Lower lobe of right lung (tissue), 2 donors: ENCODE measurements at places on chromosomes 6 and 20.
A peak's percentile ranks its signal among the peaks of the same experiment; 100 is the strongest.

- peak; percentile 91 for DNase-seq
These were observed at the start of gene CD40 for GRCh38 chr20:46117704-46118467. CD40 (plus strand) TSS chr20:46118314; CDS start chr20:46118344, 30 bp downstream.

DNA sequence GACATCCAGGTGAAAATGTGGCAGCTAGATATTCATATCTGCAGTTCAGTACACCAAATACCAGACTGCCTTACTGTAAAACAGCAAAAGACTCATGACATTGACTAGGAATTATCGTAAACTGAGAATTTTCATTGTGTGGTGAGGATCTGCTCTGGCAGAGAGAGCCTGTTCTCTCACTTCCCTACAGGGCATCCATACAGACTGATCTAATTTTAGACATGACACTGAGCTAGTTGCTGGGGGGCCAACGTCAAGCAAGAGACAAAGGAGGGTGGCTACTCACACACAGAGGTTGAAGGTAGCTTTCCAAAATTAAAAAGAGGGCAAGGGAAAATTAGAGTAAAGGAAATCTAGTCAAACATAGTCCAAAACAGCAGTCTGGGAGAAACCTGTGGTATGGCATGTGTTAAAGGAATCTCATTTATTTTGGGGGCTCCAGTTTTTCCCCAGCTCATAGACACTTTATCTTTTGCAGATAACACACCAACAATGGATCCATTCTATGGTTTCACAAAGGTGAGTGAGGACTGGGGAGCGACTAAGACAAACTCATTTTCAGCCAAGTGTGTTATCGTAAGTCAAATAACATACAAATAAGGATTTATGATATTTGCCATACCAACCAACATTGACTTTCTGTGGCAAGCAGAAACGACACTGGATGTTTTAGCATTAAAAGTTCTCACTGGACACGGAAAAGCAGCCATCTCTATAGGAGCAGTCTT is 36.6 kb upstream of the NHSL1 start:
- no peak for DNase-seq

DNA sequence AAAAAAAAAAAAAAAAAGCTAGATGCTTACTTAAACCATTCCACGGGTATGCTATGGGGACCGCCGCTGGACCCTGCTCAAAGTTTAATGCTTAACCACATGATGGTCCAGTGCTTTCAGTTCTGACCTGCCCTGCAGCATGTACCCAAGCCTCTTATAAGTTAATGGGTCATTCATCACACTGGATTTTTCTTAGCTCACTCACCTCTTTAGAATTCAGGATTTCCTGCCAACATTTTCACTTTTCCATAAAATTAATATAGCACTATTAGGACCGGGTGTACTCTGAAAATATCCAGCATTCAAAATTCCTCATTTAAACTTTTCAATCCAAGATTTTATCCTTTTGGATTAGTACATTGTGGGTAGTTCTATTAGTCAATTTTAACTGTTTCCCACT is 140.8 kb downstream of the ALDH8A1 start:
- no peak for DNase-seq

DNA sequence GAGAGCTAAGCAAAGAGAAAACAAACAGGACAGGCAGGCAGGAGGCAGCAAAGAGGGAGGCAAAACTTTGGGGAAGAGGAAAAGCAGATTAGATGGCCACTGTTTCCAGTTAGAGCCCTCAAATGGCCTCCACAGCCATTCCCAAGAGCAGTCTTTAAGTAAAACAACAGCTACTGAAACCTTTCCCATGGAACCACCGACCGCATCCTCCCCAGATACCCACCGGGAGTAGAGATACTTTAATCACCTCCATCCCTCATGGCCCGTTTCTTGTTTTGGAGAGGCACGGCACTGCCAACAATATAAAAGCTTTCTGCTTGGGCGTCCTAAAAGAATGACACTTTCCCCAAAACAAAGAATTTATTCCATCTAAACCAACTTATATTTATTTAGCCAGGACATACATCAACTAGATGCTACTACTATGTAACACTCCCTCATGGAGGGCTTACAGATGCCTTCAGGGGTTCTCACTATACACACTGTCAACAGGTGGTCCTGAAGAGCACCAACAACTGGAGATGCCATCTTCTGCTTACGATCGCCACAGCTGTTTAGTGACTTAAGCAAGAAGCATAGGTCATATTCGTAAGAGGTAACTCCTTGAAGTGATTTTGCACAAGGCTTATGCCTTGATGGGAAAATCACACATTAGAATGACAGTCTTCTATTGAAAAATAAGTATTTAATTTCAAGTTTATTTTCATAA is 43.4 kb downstream of the CNKSR3 start:
- DNase-seq, result no peak

- no peak for DNase-seq
These were observed 29.1 kb downstream of the QRSL1 start for GRCh38 chr6:106658469-106658868.

- no peak for DNase-seq
These were observed 59.2 kb downstream of the SNRNP48 start for GRCh38 chr6:7649037-7649810.

DNA sequence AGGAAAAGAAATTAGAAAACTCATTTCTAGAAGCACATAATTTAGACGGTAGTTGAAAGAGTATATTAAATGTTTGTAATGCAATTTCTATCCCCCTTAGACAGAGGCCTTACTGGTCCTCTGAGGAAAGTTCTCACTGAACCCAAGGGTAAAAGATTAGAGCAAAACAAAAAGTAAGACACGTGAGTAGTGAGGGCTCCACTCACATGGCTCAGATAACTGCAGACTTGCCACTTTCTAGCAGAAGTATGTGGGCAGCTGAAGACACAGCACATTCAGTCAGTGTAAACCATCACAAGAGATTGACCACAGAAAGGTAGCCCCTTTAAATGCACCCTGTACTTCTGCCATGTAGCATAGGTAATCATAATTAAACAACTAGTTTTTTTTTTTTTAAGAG is 193.8 kb downstream of the BTBD9 start:
- no peak for DNase-seq

GRCh38 chr6:112149719-112150263 is 62.4 kb downstream of the FAM229B start:
- DNase-seq, result no peak

DNA sequence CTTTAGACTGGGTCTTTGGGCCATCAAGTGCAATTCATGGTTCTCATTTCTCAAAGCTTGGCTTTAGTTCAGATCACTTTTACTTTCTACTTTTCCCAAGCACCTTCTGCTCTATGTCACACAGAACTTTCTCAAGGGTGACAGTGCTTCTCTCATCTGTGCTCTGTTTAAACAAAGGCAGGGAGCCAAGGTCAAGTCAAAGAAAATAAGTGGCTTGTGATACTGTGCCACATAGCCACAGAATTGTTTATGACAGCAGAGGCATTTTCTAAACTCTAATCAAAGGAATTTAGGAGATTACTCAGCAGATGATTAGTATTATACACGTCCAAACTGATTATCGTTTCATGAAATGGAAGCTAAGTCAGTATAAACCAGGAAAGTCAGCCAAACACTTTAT is 348.0 kb downstream of the HDGFL1 start:
- DNase-seq, result no peak

GRCh38 chr6:23170049-23170448 is 600.7 kb downstream of the HDGFL1 start:
- no peak for DNase-seq

GRCh38 chr6:116392132-116393013 is 21.6 kb downstream of the DSE start:
- DNase-seq, result no peak

DNA sequence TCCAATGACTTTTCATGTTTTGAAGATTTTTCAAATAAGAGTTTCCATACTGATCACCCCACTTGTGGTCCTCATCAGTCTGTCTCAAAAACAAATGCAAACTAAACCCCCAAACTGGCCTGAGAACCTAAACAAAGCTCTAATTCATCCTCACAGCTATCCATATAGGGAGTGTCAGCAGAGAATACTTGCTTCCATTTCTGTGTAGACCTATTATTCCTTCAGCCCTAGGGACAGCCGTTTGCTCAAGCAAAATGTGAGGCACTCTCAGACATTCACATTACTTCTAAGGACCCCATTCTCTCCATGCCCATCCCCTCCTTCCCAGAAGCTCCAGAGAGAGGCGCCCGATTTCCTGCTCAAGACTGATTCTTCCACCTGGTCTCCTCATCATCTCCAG is 24.6 kb downstream of the DNAAF9 start:
- DNase-seq, result no peak
